ENCODE measurements at places on chromosomes 12 and 14.

GRCh38 chr14:54773171-54774006 is 129.2 kb downstream of the GCH1 start:
- peak; percentile 98 for DNase-seq

- no peak for DNase-seq
Observed at GRCh38 chr12:6322969-6323339, 12.5 kb downstream of the PLEKHG6 start.

DNA sequence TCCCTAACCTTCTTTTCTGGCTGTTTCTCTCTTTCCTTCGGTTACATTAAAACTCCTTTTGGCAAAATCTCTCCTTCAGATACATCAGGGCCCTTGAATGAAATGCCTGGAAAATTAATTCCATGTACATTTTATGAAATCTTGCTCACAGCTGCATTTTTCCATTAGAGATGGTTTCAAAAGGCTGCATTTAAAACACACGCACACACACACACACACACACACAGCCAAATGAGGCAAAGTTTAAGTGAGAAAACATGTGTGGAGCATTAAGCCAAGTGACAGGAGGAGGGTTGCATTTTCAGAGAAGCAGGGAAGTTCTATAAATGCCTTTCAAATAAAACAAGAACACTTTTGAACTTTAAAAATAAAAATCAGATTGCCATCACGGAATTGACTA is 216.4 kb downstream of the LRIG3 start:
- DNase-seq = peak; percentile 66

DNA sequence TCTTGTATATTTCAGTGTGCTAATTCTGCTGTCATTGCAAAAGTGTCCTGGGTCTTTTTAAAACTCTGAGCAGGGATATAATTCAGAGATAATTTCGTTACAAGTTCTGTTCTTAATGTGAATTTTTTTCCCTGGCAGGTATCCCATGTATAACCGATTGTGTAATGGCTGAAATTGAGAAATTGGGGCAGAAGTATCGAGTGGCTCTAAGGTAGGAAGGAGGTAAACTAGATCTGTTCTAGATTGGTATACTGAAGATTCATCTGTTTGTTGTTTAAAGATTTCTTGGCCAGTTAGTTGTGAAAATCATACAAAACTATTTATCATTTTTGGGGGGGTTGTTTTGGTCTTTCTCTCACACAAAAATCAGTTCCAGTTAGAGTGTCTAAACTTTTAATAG is 10.2 kb downstream of the FCF1 start:
- no peak for DNase-seq

DNA sequence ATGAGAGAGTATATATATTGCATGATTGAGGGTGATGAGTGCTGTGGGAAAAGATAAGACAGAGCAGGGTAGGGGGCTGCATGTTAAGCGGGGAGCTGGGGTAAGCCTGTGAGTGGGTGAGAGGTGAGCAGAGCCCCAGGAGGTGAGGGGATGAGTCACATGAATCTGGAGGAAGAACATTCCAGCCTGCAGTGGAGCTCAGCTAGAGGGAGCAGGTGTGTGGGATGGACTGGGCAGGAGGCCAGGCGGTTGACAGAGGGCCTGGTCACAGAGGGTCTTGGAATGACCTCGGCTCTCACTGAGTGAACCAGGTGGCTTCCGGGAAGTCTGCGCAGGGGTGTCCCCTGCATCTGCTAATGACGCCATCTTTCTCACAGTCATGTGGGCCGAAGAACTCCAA is 44.4 kb downstream of the GIT2 start:
- DNase-seq = no peak

GRCh38 chr14:61284001-61284400 is 2.9 kb upstream of the TMEM30B start:
- DNase-seq = no peak

All from AG09319 (cell line).